ENCODE measurements at places on chromosomes 5 and 9. TPM values are rescaled to one million over a fixed set of nuclear protein-coding genes. Genes with fewer than 3 reads are reported as not detected.

Gene GPX8
- 30.6 TPM for total RNA-seq

Gene LCN6
- not detected for total RNA-seq

Gene SV2C
- 0.05 TPM for total RNA-seq

Gene ENTPD8
- total RNA-seq: 2.5 TPM

Gene NEUROG1
- total RNA-seq: not detected

Gene FOXD4L5
- total RNA-seq: 0.07 TPM

Gene CATSPER3
- 0.44 TPM for total RNA-seq

Gene RMRP
- total RNA-seq: 25,042 TPM

Gene SPACA9
- 1.8 TPM for total RNA-seq

DNA sequence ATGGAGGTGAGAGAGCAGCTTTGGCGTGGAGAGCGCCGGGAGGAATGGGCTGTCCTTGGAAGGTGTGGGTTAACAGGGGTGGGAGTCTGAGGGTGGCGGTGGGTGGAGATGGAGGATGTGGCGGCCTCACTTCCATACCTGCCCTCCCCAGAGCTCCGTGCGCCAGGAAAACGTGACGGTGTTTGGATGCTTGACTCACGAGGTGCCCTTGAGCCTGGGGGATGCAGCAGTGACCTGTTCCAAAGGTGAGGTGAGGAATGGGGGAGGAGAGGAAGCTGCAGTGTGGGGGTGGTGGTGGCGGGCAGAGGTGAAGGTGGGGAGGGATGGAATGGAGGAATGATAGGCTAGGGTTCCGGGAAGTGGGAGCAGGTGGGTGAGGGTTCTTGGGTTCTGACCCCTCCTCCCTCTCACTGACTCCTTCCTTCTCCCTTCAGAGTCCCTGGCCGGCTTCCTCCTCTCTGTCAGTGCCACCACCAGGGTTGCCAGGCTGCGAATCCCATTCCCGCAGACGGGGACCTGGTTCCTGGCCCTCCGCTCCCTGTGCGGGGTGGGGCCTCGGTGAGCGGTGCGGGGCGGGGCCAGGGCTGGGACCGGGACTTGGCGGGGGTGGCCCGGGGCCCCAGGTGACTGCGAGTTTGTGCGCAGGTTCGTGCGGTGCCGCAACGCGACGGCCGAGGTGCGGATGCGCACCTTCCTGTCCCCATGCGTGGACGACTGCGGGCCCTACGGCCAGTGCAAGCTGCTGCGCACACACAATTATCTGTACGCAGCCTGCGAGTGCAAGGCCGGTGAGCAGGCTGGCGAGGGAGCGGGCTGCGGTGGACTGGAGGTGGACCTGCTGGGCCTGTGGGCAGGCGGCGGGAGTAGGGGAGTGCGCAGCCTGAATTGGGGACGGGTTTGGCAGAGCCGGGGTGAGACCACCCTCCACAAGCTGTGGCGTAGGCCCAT, 17.1 kb downstream of the TMEM8B start:
- H3K27me3 ChIP-seq: peaks cover 30% of the 10 kb centered on the region
- H3K27ac ChIP-seq: peak overlapping the region; percentile 55
- peak; percentile 68 for DNase-seq
- H3K4me1 ChIP-seq: peaks cover 27% of the 10 kb centered on the region

- H3K27ac ChIP-seq: no peak overlapping the region
- H3K36me3 ChIP-seq: no peaks in the 10 kb centered on the region
- no peak overlapping the region for H3K4me3 ChIP-seq
- no peaks in the 10 kb centered on the region for H3K27me3 ChIP-seq
- peaks cover 28% of the 10 kb centered on the region for H3K4me1 ChIP-seq
Measured at GRCh38 chr5:76926329-76927105, 26.3 kb upstream of the CRHBP start.

DNA sequence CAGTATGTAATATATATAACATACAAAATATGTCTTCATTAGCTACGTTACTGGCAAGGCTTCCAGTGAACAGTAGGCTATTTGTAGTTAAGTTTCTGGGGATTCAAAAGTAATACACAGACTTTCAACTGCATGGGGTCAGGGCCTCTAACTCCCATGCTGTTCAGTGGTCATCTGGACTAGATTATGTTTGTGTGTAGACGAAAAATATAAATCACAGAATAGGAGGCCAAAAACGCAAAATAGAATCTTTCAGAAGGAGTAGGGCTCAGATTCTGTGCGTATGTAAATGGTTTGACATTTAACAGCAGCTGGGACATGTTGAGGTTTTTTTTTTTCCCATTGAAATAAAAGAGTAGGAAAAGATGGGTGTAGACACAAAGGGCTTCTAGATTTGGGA, 1048.7 kb upstream of the WWC1 start:
- DNase-seq: no peak
- H3K4me1 ChIP-seq: peaks cover 4% of the 10 kb centered on the region
- no peaks in the 10 kb centered on the region for H3K27me3 ChIP-seq
- H3K36me3 ChIP-seq: no peaks in the 10 kb centered on the region

GRCh38 chr5:139835656-139836055, 40.0 kb downstream of the PSD2 start:
- no peak overlapping the region for H3K4me3 ChIP-seq
- H3K4me1 ChIP-seq: no peaks in the 10 kb centered on the region
- no peak overlapping the region for H3K27ac ChIP-seq
- peak; percentile 37 for DNase-seq
- peaks cover 32% of the 10 kb centered on the region for H3K27me3 ChIP-seq

- DNase-seq: no peak
- H3K27me3 ChIP-seq: peaks cover 19% of the 10 kb centered on the region
Measured at GRCh38 chr5:6488021-6488420, 39.4 kb downstream of the UBE2QL1 start.

- no peak overlapping the region for H3K27ac ChIP-seq
- peaks cover 15% of the 10 kb centered on the region for H3K27me3 ChIP-seq
- no peak for DNase-seq
- no peak overlapping the region for H3K4me3 ChIP-seq
Measured at GRCh38 chr9:61665330-61665751, 475.5 kb downstream of the SPATA31A7 start.

DNA sequence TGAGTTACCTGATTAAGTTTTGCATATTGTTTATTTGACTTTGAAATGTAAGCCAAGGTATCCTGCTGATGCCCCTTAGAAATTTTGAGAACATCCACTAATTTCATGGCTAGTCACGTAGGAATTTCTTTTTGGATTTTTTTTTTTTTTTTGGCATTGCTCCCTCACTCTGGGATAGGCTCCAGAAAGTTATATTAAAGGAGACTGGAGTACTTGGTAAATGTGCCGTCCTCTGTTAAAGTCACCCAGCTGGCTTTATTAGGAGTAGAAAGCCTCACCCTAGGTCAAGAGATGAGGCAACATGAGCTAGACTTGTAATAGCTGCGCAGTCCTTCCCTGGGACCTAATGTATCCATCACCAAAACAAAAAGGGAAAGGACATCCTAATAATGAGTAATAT, 3.1 kb downstream of the KCTD16 start:
- H3K36me3 ChIP-seq: no peaks in the 10 kb centered on the region
- no peak for DNase-seq
- peaks cover 14% of the 10 kb centered on the region for H3K4me1 ChIP-seq
- no peak overlapping the region for H3K4me3 ChIP-seq
- no peak overlapping the region for H3K27ac ChIP-seq
- H3K27me3 ChIP-seq: peaks cover 4% of the 10 kb centered on the region

- no peaks in the 10 kb centered on the region for H3K36me3 ChIP-seq
- H3K27me3 ChIP-seq: no peaks in the 10 kb centered on the region
- no peak for DNase-seq
- H3K4me3 ChIP-seq: no peak overlapping the region
- H3K4me1 ChIP-seq: peaks cover 13% of the 10 kb centered on the region
Measured at GRCh38 chr9:79123415-79123814, 448.4 kb upstream of the TLE4 start.

GRCh38 chr5:25150819-25151218, 506.0 kb upstream of the CDH10 start:
- 0 out of 2 replicates have a peak, but pooled peaks cover 5% of the 10 kb centered on the region for H3K36me3 ChIP-seq
- H3K27ac ChIP-seq: no peak overlapping the region
- H3K4me1 ChIP-seq: no peaks in the 10 kb centered on the region
- H3K27me3 ChIP-seq: no peaks in the 10 kb centered on the region
- H3K4me3 ChIP-seq: no peak overlapping the region

GRCh38 chr9:4674783-4675182, 4.6 kb upstream of the CDC37L1 start:
- no peak overlapping the region for H3K27ac ChIP-seq
- peaks cover 10% of the 10 kb centered on the region for H3K4me1 ChIP-seq
- no peak for DNase-seq
- no peak overlapping the region for H3K4me3 ChIP-seq

DNA sequence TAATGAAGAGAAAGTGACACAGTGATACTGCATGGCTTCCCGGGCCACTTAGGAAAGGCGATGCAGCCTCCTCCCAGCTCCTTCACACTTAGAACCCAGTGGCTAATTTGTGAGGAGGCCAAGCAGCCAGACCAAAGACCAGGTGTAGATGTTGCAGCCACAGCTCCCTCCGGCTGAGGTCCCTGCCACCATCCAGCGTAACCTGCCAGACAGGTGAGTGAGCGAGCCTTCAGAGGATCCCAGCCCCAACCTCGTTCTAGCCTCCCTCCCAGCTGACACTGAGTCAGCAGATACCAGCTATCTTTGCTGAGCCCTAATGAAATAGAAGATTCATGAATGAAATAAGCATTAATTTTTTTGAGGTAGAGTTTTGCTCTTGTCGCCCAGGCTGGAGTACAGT, 59.7 kb downstream of the COL23A1 start:
- no peaks in the 10 kb centered on the region for H3K36me3 ChIP-seq
- no peak overlapping the region for H3K4me3 ChIP-seq
- peaks cover 27% of the 10 kb centered on the region for H3K4me1 ChIP-seq
- H3K27me3 ChIP-seq: no peaks in the 10 kb centered on the region
- H3K27ac ChIP-seq: no peak overlapping the region

DNA sequence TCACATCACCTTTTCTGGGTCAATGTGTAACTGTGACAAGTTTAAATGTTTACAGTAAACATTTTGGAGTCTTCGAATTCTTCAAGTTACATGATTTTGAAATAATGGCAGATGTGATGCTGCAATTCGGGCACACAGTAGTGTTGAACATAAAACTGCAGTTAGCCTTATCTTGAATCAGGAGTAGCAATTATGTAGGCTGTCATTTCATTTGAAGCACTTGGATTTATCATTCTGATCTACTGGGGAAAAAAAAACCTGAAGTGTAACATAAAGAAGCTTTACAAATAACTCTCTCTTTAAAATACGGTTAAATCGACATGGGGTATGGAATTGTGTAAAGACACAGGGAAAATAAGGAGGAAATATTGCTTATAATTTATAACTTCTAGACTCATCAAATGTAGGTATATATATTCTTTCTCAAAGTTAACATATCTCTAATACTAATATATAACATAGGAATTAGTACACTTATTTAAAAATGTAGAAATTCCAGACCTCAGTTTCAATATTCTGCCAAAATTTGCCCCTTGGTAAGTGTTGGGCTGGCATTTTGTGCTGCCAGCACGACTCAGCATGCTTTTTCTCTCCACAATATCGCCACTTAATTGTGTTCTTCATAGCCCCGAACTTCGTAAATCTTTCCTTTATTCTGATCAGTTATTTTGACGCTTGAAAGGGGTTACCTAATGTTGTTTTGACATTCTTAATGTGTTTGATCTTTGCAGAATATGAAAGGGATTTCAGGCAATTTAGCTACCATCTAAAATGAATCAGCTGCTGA, 226.7 kb downstream of the PRR16 start:
- no peak for DNase-seq
- H3K4me1 ChIP-seq: peaks cover 34% of the 10 kb centered on the region
- no peak overlapping the region for H3K4me3 ChIP-seq
- H3K27ac ChIP-seq: peak overlapping the region; percentile 78

DNA sequence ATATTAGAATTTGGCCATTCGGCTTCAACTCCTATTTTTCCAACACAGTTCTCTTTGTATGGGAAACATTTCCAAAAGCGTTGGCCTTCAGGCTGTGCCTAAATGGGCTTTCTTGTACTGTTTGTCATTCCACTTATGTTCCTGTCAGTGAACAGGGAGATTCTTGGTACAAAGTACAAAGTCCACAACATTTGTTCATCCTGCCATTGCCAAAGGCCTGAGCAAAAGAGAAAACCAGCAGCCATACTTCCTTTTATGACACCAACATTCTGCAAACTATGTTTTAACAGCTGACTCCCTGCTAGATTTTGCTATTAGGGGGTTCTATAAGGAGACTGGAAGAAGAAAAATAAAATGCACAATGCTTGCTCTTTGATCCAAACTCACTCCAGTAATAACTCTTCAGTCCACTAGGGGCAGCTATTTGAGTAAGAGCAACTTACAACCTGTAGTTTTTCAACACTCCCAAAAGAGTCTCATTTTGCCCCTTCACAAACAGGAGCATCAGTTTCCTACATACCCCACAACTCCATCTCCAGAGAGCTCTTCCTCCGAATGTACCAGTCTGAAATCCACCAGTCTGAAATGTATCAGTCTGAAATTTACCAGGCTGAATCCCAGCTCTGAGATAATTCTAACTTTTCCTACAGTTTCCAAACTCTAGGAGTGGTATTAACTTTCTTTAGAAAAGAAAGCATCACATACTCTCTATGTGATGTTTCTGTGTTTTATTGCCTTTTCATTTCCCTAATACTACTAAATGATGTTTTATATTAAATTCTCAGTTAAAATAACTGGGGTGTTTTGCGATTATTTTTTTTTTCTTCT, 693.8 kb downstream of the DNAH5 start:
- no peak overlapping the region for H3K4me3 ChIP-seq
- DNase-seq: no peak
- peaks cover 2% of the 10 kb centered on the region for H3K36me3 ChIP-seq
- peaks cover 19% of the 10 kb centered on the region for H3K4me1 ChIP-seq

DNA sequence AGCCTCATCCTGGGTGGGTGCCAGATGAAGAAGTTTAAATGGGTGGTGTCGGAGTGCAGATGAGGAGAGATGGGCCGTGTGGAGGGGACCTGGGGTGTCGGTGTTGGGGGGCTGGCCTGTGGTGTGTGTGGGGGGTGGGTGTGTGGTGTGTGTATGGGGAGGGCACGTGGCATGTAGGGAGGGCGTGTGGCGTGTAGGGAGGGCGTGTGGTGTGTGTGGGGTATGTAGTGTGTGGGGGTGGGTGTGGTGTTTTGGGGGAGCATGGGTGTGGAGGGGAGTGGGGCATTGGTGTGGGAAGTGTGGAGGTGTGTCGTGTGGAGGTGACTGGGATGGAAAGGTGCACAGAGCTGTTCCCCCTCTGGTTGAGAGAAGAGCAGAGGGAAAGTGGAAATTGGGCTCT, 34.5 kb downstream of the SLC46A2 start:
- no peak overlapping the region for H3K4me3 ChIP-seq
- H3K27me3 ChIP-seq: no peaks in the 10 kb centered on the region
- peaks cover 6% of the 10 kb centered on the region for H3K4me1 ChIP-seq
- no peak for DNase-seq

- H3K27ac ChIP-seq: no peak overlapping the region
- no peaks in the 10 kb centered on the region for H3K27me3 ChIP-seq
- H3K36me3 ChIP-seq: peaks cover 10% of the 10 kb centered on the region
- peaks cover 48% of the 10 kb centered on the region for H3K4me1 ChIP-seq
- H3K4me3 ChIP-seq: no peak overlapping the region
- no peak for DNase-seq
Measured at GRCh38 chr5:38527475-38527874, 29.0 kb downstream of the LIFR start.

All from WTC11 (cell line).